ENCODE measurements at places on chromosomes 11 and 22.
A peak's percentile ranks its signal among the peaks of the same experiment; 100 is the strongest.

DNA sequence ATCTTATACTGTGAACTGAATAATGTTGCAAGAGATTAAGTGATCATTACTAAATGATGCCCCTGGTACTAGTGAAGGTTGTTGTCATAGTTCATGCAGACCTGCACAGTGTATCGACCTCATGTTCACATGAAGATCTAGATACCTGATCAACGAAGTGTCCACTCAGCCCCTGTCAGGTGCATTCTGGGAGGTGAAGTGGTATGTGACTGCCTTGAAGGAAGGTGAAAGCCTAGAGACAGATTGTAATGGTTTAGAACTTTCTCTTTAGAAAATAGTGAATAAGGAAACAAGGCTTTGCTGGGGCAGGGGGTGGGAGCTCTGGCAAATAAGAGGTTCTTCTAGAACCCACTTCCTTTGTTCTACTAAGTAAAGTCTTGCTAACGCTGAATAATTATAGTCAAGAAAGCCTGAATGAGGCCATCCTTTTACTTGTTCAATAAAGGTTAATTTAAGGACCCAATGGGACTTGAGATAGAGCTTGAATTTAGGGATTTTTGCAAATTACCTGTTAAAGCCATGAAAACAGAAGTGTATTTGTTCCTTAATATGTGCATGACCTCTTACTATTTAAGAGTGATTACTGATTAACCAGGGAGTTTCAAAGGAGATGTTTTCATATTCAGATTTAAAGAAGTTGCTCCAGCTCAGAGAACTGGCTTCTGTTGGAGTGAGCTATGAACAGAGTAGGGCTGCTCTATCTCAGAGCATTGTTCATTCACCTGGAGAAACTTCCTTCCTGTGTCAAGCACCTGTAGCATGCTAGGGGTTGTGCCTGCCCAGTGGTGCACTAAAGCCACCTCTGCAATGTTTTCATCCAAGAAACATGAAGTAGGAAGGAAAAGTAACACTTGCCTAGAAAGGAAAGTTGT, 45.3 kb downstream of the C22orf31 start:
- DNase-seq, result no peak

DNA sequence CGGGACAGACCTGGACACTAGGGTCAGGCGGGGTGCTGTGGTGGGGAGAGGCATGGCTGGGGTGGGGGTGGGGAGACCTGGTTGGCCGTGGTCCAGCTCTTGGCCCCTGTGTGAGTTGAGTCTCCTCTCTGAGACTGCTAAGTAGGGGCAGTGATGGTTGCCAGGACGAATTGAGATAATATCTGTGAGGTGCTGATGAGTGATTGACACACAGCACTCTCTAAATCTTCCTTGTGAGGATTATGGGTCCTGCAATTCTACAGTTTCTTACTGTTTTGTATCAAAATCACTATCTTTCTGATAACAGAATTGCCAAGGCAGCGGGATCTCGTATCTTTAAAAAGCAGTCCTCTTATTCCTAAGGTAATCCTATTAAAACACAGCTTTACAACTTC, 3.9 kb downstream of the FADD start:
- DNase-seq, result no peak

DNA sequence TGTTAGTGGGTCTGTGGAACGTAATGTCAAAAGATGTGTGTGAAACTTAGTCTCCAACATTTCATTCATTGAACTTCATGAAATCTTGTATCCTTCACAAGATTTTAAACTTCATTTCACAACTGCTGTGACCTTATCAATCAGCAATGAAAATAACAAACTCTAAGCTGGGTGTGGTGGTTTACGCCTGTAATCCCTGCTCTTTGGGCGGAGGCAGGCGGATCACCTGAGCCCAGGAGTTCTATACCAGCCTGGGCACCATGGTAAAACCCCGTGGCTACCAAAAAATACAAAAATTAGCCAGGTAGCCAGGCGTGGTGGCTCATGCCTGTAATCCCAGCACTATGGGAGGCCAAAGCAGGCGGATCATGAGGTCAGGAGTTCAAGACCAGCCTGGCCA, 5.1 kb downstream of the CHKA start:
- peak; percentile 10 for DNase-seq

GRCh38 chr11:69537126-69537525, 55.7 kb downstream of the LINC01488 start:
- peak; percentile 56 for DNase-seq

- no peak for DNase-seq
These were observed 212.0 kb upstream of the CHORDC1 start for GRCh38 chr11:90434858-90435257.

DNA sequence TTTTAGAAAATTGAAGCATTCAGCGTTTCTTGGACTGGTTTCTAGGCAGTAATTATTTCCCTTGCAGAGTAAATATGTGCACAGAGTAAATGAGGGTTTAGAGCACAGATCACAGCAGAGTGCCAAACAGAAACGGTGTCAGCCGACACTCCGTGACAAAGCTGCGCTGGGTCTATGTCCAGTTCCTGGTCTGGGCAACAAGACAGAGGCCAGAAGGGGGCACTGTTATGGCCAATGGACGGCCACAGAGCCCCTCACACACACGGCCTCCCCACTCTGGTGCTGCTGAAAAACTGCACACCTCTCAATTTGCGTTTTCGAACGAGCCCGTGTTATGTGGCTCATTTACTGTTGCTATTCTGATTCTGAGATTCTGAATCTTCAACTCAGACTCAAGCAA, 180.7 kb downstream of the MPPED1 start:
- no peak for DNase-seq

GRCh38 chr11:83235825-83236224, 42.3 kb downstream of the ANKRD42 start:
- no peak for DNase-seq

DNA sequence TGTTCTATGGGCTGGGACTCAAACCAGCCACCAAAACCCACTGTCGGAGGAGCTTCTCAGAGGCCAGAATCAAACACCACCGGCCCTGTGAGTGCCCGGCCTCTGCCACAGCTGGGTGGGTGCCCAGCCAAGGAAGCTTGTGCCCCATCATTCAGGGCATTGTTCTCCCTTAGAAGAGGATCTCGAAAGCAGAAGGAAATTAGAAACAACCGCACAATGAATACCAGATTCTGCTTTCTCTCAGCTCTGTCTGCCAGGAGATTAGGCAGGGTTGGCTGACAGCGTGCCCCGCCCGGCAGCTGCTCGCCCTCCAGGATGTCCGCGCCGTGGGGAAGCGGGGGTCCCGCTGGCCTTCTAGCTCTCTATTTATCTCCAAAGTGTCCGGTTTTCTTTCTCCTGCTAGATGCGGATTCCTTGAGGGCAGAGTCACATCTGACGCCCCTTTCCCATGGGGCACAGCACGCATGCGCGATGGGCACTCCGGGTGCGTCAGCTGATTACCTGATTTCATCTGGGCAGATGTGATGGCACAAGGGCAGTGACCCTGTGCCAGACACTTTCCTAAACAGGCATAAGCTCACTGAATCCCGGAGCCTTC, 25.5 kb downstream of the SCGB1A1 start:
- DNase-seq, result peak; percentile 69

DNA sequence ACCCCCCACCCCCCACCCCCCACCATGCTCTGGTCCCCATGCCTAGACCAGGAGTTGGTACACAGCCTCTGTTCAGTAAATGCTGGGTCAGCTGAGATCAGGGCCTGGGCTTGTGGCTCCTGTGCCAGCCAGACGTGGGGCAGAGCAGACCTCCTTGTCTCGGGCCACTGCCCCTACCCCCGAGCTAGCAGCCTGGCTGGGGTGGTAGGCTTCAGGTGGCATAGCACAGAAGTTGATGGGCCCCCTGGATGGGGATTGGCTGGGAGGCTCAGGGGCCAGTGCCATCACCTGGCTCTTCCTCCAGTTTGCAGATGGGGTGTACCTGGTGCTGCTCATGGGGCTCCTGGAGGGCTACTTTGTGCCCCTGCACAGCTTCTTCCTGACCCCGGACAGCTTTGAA, 139.9 kb downstream of the PARVA start:
- no peak for DNase-seq

DNA sequence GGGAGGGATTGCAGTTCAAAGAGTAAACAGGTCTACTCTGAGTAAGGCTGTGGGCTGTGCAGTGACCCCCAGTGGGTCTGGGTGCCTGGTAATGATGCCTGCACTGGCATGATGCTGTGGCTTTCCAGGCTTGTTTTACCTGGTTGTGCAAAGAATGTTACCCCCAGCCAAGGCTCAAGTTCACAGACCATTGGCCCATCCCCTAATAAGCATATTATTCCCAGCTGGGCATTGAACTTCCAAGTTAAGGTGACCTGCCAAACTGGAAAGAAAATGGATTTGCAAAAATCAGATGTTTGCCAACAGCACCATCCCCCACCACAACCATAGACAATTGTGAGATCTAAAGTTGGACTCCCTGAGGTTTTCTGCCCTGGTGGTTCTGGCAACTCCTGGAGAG, 7.9 kb upstream of the EHF start:
- no peak for DNase-seq

Measured in activated effector memory CD4-positive, alpha-beta T cell treated with anti-CD3 and anti-CD28 coated beads, Interleukin-2, amount 50 U/mL, for 16 hours (primary cell).